Stimulated activated naive CD4-positive, alpha-beta T cell (primary cell): ENCODE measurements at places on chromosomes 5 and 9.

GRCh38 chr5:158297002-158297527 lies 438.1 kb upstream of the CLINT1 start:
- DNase-seq = no peak

DNA sequence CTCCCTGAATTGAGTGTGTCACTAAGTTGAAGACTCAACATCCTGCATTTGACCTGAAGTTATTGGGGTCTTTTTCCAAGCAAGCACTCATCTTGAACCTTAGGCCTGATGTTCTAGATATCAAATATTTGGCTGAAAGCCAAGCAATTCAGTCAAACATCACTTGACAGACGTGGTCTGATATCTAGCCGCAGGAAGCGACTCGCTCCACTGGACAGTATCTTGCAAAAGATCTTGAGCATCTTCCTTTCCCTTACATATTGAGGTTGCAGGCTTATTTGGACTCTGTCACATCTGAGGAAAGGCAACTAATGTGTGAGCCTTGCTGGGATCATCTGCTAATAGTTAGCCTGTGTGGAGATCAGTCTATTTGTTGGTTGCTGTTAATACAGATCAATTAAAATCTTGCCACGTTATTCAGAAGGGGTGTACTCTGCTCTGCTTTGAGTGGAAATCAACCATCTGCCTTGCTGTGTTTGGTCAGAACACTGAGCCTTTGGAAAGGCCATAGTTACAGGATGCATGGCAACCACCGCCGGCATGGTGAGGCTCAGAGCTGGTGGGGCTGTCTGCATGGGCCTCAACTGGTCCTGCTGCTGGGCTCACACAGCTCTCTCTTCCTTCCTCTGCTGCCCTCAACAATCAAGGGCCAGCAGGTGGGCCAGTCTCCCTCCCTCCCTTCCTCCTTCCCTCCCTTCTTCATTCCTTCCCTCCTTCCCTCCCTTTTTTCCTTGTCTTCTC lies 166.9 kb upstream of the KLF9 start:
- no peak for DNase-seq

DNA sequence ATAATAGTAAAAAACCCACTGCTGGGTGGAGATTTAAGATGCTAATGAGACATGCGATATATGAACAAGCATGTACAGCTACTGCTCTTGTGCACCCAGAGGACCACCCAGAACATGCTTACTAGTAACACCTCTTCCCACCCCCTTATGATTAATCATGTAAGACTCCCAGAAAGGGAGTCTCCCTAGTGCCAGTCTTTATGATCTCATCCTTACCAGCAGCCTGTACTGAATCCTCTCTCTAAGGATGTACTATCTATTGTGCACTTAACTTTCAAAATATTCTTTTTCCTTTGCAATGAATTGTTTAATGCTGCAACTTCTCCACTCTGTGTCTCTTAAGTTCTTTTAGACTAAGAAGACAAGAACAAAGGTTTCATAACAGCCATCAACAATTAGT lies 9.1 kb upstream of the MAT2B start:
- no peak for DNase-seq

DNA sequence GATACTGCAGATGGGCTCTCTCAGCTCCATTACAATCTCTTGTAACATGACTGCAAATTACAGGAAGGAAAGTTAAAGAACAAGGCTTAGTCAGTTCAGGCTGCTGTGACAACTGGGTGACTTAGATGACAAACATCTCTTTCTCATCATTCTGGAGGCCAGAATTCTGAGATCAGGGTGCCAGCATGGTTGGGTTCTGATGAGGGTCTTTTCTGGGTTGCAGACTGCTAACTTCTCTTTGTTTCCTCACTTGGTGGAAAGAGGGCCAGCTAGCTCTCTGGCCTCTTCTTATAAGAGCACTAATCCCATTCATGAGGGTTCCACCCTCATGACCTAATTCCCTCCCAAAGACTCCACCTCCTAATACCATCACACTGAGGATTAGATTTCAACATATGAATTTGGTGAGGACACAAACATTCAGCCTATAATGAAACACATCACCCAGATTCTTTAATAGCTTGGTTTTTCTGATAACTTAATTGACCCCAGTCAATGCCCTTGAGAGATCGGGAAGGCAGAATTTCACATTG lies 73.6 kb upstream of the MAMDC2 start:
- DNase-seq = no peak

DNA sequence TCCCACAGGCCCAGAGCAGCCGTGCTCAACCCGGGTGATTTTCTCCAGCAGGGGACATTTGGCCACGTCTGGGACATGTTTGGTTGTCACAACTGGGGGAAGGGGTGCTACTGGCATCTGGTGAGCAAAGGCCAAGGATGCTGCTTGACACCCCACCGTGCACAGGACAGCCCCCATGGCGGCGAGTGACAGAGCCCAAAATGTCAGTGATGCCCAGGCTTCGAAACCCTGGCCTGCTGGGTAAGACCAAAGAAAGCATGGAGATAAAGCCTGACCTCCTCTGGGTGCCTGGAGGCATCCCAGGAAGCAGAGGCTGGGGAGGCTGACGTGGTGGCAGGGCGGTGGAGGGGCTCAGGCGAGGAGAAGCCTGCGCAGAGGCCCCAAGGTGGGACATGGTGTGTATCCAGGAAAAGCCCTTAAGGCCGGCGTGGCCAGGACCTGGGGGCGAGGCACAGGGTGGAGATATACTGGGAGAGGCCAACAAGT lies 66.4 kb downstream of the ZNF354C start:
- no peak for DNase-seq

- no peak for DNase-seq
These were observed 9.7 kb upstream of the TGFBI start for GRCh38 chr5:136018814-136019783.

DNA sequence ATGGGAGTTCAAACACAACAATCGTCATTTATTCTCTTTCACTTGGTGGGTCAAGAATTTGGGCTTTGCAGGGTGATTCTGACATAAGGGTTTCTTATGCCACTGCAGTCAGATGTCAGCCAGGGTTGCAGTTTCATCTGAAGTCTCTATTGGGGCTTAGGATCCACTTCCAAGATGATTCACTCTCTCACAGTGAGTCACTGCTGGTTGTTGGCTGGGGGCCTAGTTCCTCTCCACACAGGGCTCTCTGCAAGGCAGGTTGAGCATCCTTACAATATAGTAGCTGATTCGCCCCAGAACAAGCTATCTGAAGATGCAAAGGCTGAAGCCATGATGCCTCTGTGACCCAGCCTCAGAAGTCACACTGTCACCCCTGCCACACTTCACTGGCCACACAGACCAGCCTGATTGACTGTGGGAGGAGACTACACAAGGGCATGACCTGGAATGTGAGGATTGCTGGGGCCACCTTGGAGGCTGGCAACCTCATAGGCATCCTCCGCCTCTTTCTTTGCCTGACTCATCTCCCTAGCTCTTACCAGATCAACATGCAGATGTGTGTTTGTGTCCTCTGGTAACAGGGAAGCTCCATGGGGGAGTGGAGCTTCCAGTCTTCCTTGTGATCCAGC lies 4.5 kb upstream of the CARD19 start:
- DNase-seq = no peak

GRCh38 chr9:114538241-114538640 lies 33.0 kb upstream of the WHRN start:
- DNase-seq = no peak
